ENCODE measurements at places on chromosomes 11 and 22. TPM values are rescaled to one million over a fixed set of nuclear protein-coding genes. Genes with fewer than 3 reads are reported as not detected.

Gene CRYBA4
- total RNA-seq: not detected

Gene KRTAP5-10
- total RNA-seq: not detected

Gene ST13
- total RNA-seq: 111 TPM

Gene YPEL1
- total RNA-seq: 38.7 TPM

Gene WT1
- total RNA-seq: not detected

Gene SMC1B
- total RNA-seq: not detected

Gene RAB3IL1
- total RNA-seq: 4.5 TPM

DNA sequence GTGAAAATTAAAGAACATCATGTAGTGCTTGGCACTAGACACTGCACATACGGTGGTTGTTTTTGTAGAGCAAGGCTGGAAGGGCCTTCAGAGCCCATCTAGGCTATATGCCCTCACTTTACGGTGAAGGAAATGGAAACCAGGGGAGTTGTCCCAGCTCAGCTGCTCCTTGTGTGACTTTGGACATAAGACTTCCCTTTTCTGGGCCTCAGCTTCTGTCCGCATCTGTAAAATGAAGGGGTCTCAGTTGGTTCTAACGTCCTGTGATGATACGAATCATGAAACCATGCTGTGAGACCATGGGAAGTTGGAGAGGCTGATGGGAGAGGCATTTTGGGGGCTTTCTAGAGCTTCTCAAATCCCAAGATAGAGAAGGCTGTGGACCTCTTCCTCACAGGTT is 4.7 kb downstream of the KCNE3 start:
- DNase-seq: no peak

- DNase-seq: peak; percentile 58
Observed at GRCh38 chr22:42376711-42377554, 55.3 kb downstream of the NFAM1 start.

DNA sequence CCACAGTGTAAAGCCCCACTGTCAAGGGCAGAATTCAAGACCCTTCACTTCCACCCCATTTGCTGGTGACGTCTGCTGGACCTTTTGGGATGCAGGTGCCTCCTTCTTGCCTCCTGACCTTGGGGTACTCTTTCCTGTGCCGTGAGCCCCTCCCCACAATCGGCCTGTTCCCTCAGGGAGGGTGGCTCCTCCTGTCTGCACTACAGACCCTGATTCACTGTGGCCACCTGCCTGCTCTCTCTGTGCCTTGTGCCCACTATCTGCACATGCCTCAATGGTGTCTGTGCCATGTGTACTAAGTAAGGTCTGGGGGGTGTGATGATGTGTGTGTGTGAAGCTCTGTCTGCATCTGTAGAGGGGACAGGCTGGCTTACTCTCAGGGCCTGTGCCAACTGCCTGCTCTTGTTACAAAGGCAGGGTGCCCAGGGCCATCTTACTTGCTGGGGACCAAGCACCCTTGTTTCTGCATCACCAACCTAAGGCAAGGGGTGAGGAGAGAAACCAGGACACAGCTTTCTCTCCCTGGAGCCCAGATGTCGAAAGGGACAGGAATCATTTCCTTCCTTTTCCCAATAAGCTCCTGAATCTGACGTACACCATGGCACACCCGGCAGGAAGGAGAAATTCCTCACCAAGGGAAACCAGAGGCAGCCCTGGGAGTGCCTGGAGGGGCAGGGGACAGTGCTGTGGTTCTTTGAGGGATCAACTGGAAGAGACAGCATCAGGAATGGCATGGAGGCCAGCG is 3.7 kb downstream of the PPM1F start:
- no peak for DNase-seq

- DNase-seq: no peak
Observed at GRCh38 chr22:20430101-20430719, 7.4 kb downstream of the SCARF2 start.

DNA sequence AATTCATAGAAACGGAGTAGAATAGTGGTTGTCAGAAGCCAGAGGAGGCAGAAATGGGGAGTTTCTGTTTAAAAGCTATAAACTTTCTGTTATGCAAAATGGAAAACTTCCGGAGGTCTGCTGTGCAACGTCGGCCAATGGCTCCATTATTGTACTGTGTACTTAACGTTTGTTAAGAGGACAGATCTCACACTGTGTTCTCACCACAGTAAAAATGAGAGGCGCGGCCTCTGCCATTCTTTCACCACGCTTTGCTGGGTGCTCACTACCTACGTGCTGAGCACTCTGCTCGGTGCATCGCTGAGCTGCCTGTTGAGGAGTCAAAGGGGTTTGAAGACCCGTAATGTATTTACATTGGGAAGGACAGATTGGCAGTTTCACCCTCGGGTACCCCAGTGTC is 218.8 kb upstream of the B3GAT1 start:
- no peak for DNase-seq

- no peak for DNase-seq
Observed at GRCh38 chr11:94332814-94333213, 28.4 kb downstream of the IZUMO1R start.

- no peak for DNase-seq
Observed at GRCh38 chr11:95795627-95796295, 5.5 kb downstream of the CEP57 start.

DNA sequence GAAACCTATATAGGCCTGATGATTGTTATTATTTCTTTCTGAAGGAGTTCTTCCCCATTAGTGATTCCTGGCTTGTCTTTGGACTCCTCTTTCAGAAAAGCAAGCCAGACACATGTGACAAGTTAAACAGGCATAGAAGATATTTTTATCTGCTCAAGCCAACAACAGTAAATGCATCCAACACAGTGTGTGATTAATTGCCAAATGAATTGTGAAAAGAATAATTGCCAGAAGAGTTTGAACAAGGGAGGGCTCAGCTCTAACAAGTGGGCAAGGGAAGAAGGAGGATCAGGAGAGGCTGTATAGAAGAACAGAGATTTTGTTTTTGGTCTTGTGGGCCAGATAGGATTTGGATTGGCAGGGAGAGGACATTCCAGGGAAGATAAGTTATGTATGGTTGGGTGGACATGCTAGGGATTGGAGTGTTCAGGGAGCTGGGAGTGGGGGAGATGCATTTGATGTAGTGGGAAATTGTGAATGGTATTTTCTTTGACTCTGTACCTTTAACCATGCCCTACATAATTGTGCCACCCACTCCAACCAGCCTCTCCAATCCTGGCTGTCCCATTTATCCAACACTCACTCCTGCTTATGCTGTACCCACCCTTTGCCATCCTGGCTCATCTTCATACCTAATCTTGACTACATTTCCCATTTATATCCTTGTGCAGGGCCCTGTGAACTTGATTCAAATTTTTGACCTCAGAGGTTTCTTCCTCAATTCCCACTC is 172.8 kb downstream of the RRAS2 start:
- no peak for DNase-seq

DNA sequence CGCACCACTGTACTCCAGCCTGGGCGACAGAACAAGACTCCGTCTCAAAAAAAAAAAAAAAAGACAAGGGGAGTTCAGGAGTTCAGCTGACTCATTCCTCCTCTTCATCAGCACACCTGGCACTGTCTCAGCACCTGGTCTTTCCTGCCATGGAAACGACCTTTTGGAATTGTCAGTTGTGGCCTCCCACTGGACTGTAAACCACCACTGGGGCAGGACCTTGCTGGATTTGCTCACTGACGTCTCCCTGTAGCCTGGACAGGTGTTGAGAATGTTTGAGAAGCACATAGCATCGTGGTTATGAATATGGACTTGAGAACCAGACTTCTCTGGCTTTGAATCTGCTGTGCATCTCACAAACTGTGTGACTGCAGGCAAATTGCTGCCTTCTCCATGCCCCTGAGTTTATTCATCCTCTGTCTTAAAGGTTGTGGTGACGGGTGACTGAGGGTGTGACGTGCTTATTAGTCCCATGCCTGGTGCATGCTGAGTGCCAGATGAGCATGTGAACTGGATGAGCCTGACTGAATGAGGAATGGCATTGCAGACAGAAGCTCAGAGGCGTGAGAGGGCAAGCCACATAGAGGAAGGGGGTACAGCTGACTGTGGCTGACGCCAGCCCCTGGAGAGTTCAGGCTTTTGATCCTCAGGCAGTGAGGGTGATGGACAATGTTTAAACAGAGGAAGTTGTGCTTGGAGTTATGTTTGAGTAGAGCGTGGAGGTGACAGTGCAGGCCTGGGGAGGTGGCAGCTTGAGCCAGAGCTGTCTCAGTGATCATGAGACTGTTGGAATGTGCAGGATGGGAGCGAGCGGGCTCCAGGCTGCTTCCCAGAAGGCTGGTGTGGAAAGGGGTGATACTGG is 12.7 kb downstream of the TOM1 start:
- DNase-seq: no peak

DNA sequence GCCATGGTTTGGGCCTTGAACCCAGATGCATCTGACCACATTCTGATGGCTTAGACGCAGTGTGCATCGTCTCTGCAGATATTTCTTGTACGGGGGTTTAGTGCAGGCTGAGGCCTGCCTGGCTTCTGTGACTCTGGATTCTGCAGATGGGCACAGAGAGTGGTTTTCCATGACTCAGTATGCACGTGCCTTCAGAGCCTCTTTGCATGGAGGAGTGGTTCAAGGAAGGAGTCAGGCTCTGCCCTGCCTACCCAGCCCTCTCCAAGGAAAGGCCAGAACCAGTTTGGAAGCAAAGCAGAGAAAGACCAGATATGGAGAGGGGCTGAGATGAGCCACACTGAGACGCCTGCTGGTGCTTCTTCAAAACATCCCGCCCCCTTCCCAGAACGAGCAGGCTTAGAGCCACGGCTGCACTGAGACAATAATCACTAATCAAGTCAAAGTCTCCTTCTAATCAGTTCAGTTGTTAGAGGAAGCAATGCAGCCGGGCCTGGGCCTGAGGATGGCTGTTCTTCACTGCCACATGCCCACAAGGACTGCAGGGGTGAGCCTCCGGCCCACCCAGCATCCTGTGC is 308.9 kb downstream of the NXPE2 start:
- DNase-seq: no peak

GRCh38 chr11:96315476-96315875 is 27.5 kb downstream of the MAML2 start:
- DNase-seq: no peak

GRCh38 chr22:23068096-23068831 is 2.1 kb upstream of the GNAZ start:
- no peak for DNase-seq

- no peak for DNase-seq
Observed at GRCh38 chr22:42887523-42888507, 30.7 kb upstream of the ARFGAP3 start.

DNA sequence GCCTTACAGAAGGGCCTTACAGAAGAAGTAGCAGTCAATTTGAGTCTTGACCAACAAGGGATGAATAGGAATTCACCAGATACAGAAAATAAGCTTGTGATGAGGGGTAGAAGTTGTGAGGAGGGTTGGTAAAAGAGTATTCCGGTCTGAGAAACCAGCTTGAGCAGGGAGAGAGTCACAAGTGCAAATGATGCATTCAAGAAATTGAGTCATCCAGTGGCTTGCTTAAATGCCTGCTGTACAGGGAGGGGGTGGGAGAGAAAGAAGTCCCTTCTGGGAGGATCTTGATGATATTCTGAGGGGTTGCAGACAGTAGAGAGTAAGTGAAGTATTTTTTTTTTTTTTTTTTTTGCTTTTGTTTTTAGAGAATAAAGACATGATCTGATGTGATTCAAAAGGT is 9.2 kb downstream of the CCKBR start:
- no peak for DNase-seq

GRCh38 chr11:8867035-8867434 is 44.0 kb upstream of the AKIP1 start:
- DNase-seq: no peak

DNA sequence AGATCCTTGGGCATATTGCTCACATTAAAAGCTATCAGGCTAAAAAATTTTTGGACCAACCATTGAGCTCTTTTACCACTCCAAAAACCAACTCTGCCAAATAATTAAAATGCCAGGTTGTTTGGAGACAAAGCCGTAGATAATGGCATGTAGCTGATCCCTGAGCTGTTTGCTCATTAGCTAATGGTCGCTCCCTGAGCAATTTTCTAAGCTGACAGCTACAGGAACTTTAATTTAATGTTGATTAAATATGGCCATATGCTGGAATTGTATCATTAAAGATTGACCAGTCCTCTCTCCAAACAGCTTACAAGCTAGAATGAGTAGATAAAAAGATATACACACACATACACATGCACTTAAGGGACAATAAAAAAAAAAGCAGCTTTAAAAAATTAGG is 216.2 kb upstream of the ARHGAP20 start:
- no peak for DNase-seq

DNA sequence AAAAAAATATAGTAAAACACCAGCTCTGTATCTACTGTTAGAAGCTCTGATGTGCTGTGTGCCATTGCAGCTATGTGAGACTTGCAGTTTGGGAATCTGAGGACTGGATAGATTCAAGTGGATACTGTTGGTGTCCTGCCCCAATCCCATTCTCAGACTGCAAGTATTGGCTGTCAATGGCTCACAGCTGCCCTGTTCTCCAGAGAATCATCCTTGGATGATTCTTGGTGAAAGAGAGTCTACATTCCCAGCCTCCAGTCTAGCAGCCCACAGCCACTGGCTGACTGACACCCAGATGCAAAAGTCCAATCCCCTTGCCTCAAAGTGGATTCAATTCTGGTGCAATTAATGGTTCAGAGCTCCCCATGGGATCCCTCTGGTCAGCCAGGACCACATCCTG is 206.1 kb upstream of the MTNR1B start:
- DNase-seq: no peak

GRCh38 chr22:24217384-24217783 is 27.5 kb downstream of the GGT5 start:
- no peak for DNase-seq

- no peak for DNase-seq
Observed at GRCh38 chr11:129911298-129911697, 15.9 kb upstream of the NFRKB start.
